ENCODE measurements at places on chromosomes 16 and 17.

DNA sequence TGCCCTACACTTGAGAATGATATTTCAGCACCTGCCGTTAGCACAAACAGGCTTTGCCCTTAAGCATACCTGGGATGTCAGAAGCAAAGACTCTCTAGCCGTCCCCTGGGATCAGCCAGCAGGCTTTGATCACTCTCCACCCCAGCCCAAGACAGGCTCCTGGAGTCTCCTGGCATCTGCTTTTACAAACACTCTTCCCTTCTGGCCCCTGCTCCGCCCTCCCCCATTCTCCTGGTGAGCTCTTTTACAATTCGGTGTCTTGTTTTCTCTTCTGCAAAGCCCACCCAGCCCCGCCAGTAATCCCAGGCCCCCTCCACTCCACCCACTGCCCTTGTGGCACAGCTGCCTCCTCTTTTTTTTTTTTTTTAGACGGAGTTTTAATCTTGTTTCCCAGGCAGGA, 50.4 kb downstream of the KATNIP start:
- no peak for DNase-seq

- DNase-seq: no peak
These were observed 82.6 kb downstream of the NOG start for GRCh38 chr17:56675876-56676660.

DNA sequence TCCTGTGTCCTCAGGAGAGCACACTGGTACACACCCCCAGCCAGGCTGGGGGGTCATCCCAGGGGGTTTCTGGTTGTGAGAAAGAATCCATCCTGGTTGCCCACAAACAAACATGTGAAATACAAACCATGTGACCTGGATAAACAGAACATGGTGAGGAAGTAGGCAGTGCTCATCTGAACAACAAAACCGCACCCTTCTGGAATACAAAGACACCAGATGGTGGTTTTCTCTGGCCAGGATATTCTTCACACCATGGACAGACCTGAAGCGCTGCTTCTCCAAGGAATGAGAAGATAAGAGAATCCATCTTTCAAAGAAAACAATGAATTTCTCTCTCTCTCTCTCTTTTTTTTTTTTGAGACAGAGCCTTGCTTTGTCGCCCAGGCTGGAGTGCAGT, 302.3 kb downstream of the SLC39A11 start:
- DNase-seq: no peak

DNA sequence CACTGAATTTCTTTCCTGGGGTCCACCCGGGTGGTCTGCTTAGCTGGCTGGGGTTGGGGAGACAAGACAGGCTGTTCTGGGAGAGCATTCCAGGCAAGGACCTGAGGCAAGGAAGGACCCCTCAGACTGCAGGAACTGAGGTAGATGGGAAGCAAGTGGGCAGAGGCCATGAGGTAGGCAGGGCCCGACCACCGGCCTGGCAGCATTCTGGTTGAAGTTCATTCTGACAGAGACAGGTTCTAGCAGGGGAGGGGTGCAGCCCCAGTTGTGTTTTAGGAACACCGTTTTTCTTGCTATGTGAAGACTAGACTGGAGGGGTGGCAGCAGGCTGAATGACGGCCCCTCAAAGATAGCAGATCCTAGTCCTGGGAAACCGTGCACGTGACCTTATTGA, 17.5 kb downstream of the B9D1 start:
- peak; percentile 24 for DNase-seq

GRCh38 chr17:72804949-72805707, 287.4 kb downstream of the SLC39A11 start:
- DNase-seq: no peak

DNA sequence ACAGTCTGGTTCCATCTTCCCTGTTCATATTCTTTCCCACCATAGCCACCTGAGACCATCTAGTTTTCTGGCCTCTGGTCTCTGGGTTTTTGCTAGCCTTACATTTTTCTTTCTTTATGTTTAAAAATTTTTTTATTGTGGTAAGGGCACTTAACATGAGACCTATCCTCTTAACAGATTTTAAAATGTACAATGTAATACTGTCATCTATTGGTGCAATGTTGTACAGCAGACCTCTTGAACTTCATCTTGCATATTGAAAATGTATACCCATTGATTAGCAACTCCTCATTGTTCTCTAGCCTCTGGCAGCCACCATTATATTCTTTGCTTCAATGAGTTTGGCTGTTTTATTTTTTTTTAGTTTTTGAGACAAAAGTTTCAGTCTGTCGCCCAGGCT, 39.2 kb downstream of the ITGAM start:
- no peak for DNase-seq

DNA sequence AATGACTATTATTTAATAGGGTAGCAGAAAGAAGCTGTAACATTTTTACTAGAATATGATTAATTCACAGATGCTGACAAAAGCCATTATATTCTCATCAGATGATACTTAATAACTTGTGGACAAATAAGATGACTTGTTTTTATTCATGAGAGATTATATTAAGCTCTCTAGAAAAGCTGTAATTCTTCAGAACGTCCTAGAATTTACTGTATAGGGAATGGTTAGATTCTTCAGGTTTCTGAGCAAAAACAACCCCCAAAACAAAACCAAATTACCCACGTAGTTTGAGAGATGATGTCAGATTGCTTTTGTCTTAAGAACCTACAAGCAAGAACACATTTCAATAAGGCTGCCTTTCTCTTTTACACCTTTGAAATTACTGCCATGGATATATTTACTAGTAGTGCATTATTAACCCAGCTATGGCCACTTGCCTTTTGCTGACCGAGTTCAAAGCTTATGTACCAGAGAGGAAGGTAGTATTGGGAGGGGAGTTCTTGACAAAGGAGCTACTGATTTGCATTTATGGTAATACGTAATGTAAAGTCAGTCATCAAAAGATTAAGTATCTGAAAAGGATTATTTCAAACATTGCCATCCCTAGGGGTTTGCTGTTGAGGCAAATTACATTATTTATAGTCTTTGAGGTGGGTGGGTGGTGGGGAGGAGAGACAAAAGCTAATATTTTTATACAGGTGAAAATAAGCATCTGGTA, 51.7 kb downstream of the NLK start:
- no peak for DNase-seq

- DNase-seq: no peak
These were observed 539.3 kb upstream of the CDH5 start for GRCh38 chr16:65827231-65827630.

DNA sequence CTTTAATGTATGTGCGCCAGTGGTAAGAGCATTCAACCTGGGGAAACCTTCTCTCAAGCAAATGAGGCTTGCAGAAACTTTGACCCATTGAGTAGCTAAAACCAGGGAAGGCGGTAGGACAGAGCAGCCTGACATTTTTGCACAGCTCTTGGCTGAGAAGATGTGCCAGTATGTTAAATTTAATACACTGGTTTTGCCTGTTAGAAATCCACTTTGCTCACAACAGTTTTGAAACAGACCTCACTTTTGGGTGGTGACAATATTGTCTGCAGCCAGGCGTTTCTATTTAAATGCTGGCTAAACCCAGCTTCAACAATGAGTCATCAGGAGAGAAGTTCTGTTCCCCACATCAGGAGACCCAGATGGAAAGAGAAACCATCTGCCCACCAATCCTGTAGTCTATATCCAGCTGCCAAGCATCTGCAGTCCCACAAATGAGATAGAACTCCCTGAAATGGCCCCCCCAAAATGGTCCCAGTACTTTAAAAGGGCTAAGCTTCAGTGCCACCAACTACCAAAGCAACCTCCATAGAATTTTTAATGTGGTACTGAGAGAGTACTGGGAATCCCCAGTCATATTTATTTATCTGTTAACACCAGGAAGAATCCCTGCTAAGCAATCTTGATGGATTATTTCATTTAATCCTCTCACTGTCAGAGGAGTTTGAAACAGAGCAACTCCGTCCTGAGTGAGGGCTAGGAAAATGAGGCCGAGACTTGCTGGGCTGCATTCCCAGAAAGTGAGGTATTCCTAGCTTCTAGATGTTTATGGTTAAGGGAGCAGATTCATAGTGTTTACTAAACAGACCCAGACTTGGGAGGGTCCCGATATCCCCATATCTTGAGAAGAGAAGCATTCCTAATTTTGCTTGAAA, 29.0 kb upstream of the CLEC3A start:
- no peak for DNase-seq

DNA sequence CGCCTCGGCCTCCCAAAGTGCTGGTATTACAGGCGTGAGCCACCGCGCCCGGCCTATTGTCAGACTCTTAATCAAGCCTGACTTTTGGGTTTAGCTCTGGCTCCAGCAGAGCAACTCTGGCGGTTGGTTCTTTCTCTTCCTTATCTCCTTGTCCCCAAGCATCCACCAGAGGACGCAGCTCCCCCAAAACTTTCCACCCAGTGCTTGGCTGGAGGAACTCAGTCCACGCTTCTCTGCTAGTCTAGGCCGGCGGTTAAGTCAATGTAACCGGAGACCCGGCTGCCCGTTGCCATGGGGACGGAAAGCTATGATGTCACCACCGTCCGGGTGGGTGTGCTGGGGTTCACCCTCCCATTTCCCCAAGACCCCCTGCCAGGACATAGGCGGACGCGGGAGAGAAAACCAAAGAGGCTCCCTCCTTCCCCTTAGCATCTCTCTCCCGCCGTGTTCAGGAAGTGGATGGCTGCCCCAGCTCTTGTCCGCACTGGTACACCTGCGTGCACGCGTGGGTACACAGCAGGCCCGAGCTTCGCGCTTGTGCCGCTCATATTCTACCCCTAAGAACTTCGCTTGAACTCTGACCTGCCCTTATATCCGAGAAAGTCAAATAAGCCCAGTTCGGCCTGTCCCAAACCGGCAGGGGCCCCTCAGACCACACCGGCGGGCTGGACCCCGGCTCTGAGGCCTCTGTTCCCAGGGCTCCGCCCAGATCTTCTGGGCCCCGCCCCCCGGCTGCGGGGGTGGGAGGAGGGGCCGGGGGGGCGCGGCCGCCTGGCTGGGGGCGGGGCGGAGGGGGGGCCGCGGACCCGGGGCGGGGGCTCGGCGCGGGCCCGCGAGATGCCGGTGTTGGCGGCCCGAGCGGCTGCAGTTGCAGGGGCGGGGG, at the start of gene RND2:
TSS of gene RND2 (plus strand) at position 825 of the 883 bp plus-strand sequence. CDS start 117 bp downstream, outside the sequence.
- peak; percentile 89 for DNase-seq

- no peak for DNase-seq
These were observed 23.7 kb downstream of the ITPRIPL2 start for GRCh38 chr16:19137201-19138128.

DNA sequence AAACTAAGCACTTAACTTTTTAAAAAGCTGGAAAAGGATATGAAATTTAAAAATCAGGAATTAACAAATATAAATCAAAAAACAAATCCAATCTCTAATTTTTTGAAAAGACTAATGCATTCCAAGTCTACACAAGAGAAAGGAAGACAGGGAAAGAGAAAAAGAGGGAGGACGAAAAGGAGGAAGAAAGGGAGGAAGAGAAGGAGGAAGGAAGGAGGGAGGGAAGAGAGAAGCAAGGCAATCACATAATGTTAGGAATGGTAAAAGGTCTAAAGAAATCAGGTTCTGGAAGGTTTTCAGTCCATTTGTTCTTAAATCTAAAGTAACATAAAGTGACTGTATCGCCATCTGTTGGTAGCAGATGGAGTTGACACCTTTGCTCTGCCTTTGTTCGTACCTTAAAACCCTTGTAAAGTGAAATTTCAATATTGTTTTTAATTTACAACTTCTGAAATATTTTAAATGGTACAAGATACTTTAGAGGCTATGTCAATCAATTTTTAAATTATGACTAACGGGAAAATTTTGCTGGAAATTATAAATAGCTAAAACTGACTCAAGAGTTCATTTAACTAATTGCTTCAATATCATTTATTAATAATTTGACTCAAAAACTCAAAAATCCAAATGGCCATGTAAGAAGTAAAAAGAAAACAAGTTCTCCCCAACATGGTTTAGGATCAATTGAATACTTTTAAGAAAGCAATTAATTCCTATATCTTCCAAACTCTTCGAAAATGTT, 20.4 kb upstream of the CDYL2 start:
- DNase-seq: no peak

DNA sequence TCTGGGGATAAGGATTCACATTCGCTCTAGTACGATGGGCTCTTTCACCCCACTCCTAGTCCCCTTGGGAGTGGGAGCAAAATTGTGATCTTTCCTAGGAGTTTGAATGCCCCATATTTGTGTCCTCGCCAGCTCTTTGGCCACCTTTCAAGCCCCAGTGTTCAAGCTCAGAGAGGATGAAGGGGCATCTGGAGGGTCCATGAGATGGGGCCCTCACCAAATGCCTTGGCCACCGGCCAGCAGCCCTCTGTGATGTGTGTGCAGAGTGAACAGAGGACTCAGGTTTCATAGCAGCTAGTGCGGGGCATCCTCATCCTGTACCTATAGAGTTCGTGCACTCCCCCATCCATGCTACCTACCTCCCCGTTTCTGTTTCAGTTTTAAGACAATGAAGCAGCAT, 140.6 kb downstream of the RAB11FIP4 start:
- DNase-seq: no peak

GRCh38 chr16:87046235-87046634, 271.0 kb downstream of the C16orf95 start:
- no peak for DNase-seq

DNA sequence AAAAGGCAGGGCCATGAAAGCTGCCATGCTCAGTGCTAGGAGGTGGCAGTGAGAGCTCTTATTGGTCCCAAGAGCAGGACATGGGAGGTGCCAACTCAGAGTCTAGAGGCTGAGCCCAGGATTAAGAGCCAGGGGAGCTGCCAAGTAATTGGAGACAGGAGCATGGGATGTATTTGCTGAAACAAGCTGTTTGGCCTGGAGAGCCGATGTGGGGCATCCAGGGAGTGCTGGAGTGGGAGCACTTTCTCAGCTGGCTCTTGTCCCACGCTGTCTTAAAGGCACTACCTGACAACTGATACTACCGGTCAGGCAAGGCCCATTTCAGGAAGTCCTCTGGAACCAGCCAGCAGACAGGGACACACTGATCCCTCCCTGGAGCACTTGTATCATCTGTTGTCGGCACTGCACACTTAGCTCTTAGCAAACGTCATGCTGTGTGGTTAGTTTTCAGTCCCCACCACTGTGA, 19.3 kb downstream of the ANKFN1 start:
- DNase-seq: no peak

DNA sequence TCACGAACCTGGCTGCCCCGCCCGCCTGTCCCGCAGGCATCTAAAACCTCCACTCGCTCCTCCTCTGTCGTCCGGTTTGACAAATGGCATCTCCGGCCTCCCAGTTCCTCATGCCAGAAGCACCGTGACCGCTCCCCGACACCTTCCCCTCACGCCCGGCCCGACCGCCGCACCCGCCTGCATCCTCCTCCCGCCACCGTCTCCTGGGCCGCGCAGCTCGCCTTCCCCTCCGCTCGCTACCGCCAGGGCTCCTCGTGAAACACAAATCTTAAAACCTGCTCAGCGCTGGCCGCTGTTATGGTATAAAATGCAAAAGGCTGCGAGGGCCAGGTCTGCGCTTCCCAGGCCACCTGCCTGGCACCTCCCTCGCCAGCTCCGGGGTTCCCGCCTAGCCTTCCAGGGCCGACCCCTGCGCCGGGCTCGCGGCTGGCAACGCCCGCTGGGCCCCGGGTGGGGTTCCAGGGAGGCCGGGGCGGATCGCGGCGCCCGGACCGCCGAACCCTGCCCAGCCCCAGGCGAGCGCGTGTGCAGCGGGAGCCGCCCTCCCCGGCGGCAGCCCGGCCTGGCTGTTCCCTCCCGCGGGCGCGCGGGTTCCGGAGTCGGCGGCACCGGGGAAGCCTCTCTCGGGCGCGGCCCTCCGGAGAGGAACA, 488 bp downstream of the SPSB3 start:
- DNase-seq: no peak

- DNase-seq: peak; percentile 86
These were observed 5.2 kb upstream of the NUBP1 start for GRCh38 chr16:10738231-10739077.

- no peak for DNase-seq
These were observed 33.5 kb upstream of the BCO1 start for GRCh38 chr16:81204798-81205680.

- no peak for DNase-seq
These were observed 90.1 kb downstream of the XYLT1 start for GRCh38 chr16:17380613-17381012.

- DNase-seq: no peak
These were observed 54.3 kb upstream of the SREBF1 start for GRCh38 chr17:17890773-17891759.
